ENCODE measurements at places on chromosomes 12 and 14.

DNA sequence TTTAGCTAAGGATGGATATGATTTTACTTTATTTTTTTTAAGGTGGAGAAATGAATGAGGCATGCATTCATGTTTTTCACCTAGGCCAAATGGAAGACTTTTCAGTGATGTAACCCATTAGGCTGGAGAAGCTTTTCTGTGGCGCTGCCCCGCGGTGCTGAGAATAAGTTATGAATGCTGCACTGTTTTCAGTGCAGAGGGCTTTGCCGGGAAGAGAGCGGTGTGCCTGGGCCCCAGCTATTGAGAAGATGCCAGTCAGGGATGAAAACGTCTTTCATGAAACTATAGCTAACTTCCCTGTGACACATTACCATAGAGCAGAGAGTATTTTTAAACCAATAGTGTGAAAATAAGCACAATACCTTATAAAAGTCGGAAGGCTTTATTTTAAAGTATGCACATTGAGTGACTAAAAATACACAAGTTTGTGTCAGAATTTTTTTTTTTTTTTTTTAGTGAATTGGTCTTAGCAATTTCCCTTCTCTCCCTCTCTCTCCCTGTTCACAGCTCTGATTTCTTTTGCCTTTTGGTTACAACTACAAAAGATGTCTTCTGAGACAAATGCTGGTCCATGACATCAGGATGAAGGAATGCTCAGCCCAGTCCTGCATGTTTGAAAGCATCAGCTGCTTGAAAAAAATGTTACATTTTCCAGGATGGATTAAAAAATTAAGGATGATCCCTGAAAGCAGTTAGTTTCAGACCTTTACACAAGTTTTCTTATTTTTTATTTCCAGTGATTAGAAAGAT lies 48.3 kb downstream of the NPAS3 start:
- peak; percentile 52 for DNase-seq

- no peak for DNase-seq
These were observed 67.2 kb upstream of the TMEM263 start for GRCh38 chr12:106888348-106888970.

DNA sequence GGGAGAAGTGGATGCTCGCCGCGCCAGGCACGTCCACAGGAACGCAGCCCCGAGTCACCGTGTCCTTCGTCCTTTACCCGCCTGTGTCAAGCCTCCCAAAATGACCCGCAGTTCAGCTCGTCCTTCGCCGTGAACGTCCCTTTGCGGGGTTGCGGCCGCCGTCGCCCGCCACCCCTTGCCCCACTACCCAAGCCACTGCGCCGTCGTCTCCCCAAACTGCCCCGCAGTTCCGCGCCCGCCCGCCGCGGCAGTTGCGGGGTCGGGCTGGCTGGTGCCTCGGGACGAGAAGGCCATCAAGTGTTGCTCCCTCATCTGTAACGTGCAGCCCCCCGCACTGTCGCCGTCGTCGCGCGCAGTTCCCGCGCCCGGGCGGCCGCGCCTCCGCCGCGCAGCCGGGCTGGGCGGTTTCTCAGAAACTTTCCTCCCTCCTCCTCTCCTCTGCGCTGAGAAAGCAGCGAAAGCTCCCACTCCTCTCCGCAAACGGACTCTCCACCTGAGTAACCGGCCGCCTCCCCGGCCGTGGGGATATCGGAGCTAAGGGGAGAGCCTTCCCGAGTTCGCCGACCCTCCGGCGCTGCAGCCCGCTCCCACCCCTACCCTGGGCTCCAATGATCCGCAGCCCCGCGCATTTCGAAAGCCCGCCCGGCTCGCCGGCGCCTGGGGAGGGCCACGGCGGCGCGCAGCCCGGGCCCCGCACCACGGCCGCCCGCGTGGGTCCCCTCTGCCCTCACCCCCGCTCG lies 6.7 kb downstream of the CDKN1B start:
- DNase-seq = peak; percentile 41

DNA sequence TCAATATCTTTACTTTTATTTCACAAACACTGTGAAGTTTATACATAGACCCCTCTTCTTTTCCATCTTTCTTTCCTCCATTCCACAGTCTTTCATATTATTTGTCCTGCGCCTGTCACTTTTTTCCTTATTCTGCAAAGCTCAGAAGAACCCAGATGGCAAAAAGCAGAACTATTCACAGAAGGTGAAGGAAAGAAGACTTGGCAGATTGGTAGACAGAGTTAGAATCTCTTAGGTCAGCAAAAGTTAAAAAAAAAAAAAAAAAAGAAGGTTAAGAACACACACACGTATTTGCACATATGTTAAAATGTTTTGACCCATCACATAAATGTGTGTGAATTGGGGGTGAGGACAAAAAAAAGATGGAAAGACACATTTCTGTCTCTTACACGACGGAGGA lies 50.3 kb upstream of the ABCC9 start:
- no peak for DNase-seq

DNA sequence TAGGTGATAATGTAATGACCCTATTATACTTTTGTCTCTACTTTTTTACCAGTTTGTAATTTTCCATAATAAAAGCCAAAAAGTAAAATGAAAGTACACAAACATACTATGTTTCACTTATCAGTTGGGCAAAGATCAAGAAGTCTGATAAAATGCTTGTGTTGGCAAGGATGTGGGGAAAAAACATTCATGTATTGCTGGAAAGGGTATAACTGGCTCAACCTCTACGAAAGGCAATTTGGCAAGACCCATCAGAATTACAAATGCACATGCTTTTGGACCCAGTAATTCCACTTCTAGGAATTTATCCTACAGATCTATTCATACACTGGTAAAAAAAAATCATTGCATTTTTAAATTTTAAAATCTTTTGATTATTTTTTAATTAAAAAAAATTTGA lies 68.0 kb downstream of the SPTB start:
- DNase-seq = no peak

GRCh38 chr14:91088585-91089235 lies 25.2 kb upstream of the DGLUCY start:
- DNase-seq = no peak

- DNase-seq = no peak
These were observed 98.1 kb downstream of the NUBPL start for GRCh38 chr14:31659278-31659677.

GRCh38 chr12:45674181-45674977 lies 55.1 kb upstream of the ARID2 start:
- no peak for DNase-seq

GRCh38 chr14:24845851-24846250 lies 204.1 kb downstream of the STXBP6 start:
- DNase-seq = no peak

DNA sequence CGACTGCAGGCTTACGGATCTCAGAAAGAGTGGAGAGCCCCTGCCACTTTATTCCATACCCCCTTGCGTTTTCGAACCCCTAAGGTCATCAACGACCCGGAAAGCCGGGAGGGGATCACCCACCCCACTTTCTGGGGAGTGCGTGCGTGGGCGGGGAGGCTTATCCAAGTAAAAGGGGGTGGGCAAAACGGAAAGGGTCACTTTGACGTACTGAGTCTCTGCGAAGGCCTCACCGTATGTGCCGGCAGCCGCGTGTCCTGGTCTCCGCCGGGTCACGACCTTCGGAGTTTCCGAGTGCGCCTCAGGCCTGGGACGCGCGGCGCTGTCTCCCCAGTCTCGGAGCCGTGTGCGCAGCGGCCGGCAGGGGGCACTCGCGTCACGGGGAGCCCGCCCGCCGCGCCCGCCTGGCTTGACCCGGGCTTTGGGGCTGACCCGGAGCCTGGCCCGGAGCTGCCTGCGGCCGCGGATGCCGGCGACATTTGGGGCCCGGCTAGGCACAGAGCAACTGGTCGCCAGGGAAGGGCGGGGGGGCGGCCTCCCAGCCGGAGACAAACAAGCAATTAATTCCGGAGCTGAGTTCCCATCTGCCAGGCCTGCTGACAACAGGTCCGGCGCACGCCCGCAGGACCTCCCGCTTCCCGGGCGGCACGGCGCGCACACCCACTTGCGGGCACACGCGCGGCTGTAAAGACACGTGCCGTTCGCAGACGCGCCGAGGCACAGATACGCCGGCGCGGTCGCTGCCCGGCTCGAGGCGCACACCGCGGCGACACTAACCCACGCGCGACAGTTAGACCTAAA lies 890 bp upstream of the KIF26A start:
- peak; percentile 84 for DNase-seq

DNA sequence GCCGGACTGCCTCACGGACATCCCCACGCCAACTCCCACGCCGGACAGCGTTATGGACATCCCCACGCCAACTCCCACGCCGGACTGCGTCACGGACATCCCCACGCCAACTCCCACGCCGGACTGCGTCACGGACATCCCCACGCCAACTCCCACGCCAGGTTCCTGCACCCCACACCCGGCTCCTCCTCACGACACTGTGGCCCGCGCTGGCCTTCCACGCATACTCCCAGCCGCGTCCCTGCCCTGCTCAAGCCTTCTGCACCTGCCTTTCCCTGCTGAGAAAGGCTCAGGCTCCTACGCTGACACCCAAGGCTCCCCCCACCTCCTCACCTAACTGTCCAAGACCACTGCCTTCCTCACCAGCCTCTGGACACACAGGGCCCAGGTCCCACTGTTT lies 9.7 kb downstream of the CACNA2D4 start:
- DNase-seq = no peak

DNA sequence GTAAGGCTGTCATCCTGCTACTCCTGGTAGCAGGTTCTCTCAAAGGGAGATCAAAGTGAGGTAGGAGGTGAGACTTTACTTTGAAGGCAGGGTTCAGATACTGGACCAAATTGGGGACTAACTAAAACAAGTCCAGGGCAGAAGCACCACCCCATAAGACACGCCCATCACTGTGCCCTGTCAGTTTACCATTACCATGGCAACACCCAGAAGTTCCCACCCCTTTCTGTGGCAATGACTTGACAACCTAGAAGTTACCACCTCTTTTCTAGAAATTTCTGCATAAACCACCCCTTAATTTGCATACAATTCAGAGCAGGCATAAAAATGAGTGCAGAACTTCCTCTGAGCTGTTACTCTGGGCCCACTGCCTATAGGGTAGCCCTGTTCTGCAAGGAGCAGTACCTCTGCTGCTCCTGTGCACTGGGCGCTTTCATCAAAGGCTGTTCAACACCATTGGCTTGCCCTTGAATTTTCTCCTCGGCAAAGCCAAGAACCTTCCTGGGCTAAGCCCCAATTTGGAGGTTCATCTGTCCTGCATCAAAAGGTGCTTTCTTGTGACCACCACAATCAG lies 64.8 kb upstream of the MAX start:
- DNase-seq = no peak

DNA sequence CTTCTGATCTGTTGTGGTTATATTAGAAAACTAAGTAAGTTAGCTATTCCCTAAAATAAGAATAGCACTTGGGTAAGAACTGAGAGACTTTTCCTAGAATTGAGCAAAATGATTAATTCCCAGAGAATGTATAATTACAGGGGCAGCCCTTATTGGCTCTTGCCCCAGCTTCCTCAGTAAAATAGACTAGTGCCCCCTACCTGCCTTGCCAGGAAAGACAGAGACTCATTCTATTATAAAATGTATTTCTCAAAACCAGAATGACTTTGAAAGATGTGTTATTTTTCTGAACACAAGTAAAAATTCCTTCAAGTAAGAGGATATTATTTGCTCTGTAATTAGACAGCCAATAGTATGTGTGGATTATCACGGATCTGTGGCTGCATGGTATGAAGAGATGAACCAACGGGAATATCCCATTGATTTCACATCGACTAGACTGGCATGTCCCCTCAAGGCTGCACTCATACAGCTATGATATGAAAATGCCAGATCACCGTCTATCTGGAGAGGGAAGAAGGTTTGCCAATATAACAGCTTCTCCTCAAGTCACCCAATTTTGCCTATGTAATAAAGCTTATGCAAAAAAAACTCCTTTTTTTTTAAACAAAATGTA lies 7.4 kb upstream of the GLRX5 start:
- DNase-seq = no peak

- DNase-seq = no peak
These were observed 221.3 kb downstream of the GXYLT1 start for GRCh38 chr12:41923351-41923750.

DNA sequence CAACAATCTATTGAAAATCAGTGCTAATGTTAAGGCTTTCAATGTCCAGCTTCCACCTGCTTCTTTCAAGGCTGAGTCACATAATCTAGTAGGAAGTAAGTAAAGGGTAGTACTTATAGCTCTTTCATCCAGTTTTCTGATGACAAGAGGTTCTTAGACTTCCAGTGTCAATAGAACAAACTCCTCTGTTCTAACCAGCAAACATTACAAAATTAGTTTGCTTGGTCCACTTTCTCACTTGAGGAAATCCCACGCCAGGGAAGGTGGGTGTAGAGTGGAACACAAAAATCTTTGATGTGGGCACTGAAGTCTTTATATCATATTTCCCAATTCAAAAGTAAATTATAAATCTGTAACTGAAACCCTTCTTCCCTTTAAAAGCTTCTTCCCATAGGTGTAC lies 2.6 kb downstream of the NPC2 start:
- DNase-seq = no peak

GRCh38 chr14:75631453-75631831 lies 29.2 kb downstream of the ERG28 start:
- peak; percentile 26 for DNase-seq

GRCh38 chr12:31999692-32000091 lies 40.5 kb downstream of the RESF1 start:
- DNase-seq = no peak

- no peak for DNase-seq
These were observed 81.4 kb downstream of the ATXN7L3B start for GRCh38 chr12:74619084-74619483.

DNA sequence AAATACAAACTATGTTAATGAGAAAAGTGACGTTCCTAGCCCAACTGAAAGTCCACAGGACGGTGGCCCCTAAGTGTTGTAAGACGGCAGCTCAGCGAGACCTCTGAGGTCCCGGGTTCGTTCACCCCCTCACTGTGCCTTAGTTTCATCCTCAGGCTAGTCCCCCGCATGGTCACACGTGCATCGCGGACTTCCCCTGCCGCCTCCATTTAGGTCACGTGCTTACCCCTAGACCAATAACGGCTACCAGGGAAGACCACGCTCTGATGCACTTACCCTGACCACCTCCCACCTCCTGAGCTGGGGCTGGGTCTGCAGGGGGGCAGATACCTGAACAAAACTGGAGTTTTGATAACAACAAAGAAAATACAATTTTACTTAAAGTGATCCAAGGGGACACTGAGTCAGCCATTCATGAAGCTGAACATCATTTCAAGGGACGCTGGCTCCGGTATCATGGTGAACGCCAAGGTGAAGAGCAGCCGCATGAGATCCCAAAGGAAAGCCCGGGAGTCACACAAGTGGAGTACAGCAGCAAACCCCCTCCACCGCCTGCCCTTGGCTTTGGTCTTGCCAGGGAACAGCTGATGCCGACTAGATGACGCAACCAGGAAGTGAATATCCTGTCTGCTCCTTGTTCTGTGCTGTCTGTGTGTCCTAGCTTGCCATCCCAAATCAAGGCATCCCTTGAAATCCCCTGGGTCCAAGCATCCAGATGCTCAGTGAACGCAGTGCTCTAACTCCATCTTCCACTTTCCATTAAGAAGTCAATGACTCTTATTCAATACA lies 274.1 kb downstream of the PCNX1 start:
- no peak for DNase-seq

DNA sequence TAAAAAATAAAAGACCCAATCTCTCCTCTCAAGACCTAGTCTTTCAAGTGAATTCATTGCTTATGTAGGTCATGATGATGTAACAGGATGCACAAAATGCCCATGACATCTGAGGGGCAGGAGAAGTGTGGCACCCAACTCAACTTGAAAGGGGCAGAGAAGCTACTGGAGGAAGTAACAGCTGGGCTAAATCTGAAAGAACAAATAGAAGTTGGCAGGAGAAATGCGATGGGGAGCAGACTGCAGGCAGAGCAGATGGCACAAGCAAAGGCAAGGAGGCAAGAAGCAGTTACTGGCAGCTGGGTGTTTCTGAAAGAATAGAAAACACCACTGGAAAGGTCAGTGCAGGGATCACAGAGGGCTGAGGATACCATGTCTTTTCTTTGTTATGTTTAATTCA lies 14.6 kb downstream of the SLC38A4 start:
- no peak for DNase-seq

Measured in neuronal stem cell (in vitro differentiated cells).